ENCODE measurements at places on chromosomes 7 and 10.

GRCh38 chr10:69878038-69878437, 76.3 kb downstream of the COL13A1 start:
- DNase-seq: no peak

DNA sequence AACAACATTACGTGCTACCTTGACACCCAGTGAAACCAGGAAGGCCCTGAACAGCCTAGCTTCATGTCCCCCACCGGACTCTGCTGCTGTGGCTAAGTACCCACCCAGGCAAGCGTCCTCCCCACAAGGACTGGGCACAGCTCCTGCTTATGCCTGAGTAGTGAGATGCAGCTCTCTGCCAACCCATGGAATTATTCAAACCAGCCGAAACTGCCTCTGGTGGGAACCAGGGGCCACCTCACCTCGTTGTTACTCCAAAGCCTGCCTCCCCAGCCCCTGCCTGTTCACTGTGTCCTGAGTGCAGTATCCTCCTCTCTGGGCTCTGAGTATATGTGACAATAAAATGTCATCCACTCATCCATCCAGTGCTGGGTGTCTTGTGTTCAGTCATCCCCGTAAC, 52.4 kb downstream of the CAMK2B start:
- no peak for DNase-seq

- no peak for DNase-seq
Measured at GRCh38 chr10:45427262-45427969, 53.4 kb downstream of the ALOX5 start.

DNA sequence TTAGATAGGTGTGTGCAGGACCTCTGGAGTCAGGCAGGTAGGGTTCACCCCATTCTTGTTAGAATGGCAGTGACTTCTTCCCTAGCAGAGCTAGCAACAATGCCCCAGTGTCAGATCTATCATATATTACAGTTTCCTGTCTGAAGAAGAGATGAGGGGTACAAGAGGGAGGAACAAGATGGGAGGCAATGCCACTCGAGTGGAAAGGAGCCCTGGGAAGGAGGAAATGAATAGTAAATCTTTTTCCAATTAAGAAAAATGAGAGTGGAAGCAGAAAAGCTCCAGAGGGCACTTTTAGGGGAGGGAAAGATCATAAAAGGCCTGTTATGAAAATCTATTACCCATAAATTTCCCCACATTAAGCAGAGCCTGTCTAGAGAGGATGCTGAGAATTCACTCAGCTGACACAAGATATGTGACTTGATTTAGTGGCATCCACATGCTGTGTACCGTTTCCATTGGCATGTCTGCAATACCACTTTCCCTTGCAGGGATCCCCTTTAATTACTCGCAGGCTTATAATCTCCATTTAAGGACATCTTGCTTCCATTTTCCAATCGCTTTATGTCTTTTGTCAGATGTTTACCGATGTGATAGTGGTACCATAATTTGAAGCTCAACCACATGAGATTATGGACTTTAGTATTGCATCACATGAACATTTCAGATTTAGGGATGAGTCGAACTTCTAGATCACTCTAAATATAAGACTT, 70.0 kb upstream of the AGBL3 start:
- no peak for DNase-seq

GRCh38 chr7:84975586-84976185, 211.2 kb downstream of the SEMA3D start:
- DNase-seq: no peak

GRCh38 chr7:144508702-144509101, 105.2 kb upstream of the NOBOX start:
- DNase-seq: no peak

DNA sequence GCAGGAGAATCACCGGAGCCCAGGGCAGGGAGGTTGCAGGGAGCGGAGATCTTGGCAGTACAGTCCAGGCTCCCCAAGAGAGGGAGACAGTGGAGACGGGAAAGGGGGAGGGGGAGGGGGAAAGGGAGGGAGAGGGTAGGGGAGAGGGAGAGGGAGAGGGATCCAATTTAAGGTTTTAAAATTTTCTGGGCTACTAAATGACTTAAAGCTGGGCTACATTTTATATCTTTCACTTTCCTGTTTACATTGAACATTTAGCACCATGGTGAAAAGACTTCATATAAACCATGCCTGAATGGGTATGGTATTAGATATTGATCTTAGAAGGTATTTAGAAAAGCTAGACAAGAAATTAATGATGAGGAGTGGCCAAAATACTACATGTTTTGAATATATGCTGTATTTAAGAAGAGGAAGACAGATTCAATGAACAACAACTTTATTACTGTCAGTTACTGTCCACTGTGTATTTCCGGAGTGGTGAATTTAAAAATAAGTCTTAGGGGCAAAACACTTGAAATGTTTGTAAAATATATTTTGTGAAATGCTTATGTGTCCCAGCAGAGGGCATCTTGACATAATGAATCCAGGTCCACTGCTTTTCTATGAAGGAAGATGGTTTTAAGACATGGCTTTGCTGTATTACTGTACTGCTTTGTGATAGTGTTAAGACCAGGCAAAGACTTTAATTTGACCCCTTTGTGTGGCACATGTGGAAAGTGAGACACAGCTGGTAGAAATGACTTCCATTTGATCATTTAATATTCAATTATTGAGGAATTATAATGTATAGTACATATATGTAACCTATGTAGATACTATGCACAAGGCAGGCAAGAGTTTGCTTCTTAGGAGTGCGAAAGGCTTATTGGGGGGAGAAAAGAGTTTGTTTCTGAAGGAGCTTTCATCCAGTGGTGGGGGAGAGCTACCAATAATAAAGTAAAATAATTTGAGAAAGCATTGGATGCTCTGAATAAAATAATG, 52.8 kb downstream of the NRF1 start:
- no peak for DNase-seq

- no peak for DNase-seq
Measured at GRCh38 chr10:107561136-107561650, 396.7 kb upstream of the SORCS1 start.

GRCh38 chr10:97200616-97201015, 14.9 kb upstream of the SLIT1 start:
- no peak for DNase-seq

- DNase-seq: no peak
Measured at GRCh38 chr7:20030417-20030816, 186.8 kb downstream of the MACC1 start.

DNA sequence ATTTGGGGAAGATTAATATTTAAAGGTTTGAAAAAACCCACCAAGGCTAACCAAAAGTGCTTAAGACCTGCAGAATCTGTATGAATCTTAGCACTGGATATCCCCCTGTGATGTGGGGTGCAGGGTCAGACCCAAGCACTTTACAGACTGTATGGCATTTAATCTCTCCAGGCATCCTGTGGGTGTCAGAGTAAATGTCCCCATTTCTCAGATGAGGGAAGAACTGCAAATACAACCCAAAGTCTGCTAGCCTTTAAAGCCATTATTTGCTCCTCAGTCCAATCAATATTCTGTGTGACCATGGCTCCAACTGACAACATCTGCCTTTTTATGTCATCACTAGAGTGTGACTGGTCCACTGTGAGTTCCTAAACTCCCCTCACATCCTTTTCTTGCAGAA, 10.0 kb upstream of the MBL2 start:
- no peak for DNase-seq

- no peak for DNase-seq
Measured at GRCh38 chr10:110966146-110966545, 46.7 kb downstream of the SHOC2 start.

DNA sequence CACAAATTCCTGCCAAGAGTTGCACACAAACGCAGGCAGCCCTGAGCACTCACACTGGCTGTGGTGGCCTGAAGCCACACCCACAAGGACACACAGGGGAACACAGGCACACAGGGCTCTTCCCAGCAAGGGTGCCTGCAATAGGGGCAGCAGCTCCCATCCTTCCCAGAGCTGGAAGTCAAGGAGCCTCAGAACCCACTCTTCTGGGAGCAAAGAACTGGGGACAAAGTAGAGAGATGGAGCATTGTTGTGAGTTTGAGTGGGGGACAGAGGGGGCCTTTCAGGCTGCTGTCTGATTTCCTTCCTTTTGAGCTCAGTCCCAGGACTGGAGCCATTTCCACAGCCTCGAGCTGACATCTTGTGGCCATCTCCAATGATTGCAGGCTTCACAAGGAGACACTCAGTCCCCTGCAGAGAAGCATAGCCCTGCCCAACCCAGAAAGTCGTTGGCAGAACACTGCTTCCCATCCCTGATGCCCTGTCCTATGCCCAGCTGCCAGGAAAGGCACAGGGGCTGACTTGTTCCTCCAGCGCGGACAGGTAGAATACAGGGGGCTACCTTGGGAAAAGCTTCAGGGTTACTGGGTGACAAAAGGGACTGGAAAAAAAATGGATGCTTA, 34.4 kb upstream of the SLF2 start:
- peak; percentile 14 for DNase-seq

DNA sequence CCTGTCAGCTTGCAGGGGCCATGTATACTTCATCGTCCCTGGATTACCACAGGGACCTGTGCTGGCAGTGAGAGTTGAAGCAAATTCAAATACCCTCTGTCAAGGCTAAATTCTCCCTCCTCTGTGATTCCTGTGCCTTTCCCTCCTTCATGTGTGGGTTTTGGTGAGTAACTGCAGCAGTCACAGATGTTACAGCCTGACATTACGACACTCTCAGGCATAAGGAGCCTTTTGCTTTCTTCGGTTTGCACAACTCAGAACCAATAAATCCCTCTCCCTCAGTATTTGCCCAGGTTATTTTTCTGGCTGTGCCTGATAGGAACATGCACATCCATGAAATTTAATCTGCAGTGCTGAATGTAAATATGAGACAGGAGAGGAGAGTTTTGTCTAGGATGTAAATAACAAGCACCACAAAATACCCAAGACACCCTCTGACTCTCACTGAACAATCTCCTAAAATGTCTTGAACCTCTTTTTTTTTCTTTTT, 997.2 kb upstream of the GHITM start:
- no peak for DNase-seq

- no peak for DNase-seq
Measured at GRCh38 chr10:44233561-44234482, 151.1 kb downstream of the CXCL12 start.

DNA sequence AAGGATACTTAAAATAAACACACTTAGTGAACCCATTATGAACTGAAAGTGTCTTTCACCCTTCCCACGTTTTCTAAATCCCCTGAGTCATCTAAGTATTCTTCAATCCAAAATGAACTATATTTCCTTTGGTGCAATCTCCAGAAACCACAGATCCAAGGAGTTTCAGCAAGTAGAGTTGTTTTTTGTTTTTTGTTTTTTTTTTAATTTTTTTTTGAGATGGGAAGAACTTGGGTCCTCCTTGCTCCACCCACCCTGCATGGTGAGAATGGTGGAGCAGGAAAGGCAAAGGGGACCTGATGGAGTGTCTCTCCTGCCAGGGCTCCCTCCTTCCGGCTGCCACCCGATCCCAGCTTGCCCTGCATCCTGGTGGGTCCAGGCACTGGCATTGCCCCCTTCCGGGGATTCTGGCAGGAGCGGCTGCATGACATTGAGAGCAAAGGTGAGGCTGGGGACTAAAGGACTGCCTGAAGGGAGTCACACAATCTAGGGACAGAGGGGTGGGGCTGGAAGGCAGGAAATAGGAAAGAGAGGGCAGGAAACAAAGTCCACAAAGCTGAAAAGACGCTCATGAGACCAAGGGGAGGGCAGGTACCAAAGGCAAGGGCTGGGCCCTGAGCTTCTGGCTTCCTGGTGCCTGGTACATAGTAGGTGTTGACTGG, 12.1 kb downstream of the ATG9B start:
- no peak for DNase-seq

DNA sequence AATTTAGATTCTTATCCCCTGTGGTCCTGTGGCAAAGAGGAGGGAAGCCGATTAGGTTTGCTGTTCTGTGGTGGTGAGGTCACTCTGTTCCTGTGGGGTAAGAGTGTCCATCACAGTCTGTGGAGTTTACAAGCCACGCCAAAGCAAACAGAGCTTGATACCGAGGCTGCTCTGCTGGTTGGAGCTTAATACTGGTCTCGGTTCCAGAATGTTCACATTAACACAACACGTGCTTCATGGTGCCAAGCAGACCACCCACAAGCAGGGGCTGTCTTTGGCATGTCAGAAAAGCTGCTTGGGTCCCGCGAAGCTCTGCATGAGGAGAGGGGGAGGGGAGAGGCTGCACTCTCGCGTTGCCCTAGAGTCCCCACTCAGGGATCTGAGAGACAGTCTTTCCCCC, 47.5 kb downstream of the DNAJB6 start:
- DNase-seq: no peak

DNA sequence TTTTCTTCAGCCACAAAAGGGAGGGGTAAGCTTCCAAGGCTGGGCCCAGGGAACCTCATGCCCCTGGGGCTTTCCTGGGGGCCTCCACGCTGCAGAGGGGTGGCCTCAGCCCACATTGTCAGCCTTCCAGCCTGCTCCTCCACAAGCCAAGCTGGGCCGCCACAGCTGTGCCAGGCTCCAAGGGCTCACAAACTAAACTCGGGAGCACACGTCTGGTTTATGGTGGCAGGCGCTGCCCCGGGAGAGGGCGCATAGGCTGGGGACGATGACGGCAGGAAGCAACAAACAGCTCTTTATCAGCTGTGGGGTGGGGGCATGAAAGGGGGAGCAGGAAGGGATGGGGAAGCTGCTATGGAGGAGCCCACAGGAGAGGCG, 6.3 kb upstream of the CDH23 start:
- no peak for DNase-seq

DNA sequence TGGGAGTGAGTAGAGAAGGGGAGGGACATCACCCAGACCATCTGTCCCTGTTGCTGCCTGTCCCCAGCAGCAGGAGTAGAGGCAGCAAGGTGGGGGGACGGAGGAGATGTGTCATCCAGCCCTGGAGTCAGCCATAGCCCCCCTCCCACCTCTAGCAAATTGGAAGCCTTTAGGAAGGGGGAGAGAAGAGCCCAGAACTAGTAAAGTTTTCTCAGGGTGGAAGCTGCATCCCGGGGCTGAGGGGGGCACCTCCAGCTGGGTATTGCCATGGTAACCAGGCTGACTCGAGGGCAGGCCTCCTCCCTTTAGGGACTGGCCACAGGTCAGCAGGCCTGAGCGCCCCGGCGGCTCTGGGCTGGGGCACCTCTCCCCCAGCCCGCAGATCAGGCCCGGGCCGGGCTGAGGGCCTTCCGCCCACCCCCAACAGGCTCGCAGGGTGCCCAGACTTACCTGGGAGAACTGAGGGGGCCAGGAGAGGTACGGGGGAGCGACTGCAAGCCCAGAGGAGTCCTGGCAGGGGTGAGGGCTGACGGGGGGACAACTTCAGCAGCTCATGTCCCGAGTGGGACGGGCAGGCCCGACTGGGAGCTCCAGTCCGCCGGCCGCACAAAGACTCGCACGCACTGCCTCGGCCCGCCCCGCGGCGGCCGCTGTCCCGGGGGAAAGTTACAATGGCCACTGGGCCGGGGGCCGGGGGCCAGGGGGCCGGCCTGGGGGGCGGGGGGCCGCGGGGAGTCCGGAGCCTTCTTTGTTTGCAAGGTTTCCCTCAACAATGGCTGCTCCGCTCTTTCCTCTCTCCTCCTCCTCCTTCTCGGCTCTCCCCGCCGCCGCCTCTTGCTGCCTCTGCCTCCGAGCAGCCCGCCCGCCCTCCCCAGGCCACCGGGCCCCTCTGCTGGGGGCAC, 6.0 kb downstream of the LDB1 start:
- no peak for DNase-seq

GRCh38 chr10:96406091-96406490, 47.3 kb upstream of the OPALIN start:
- no peak for DNase-seq

- DNase-seq: no peak
Measured at GRCh38 chr7:5456409-5456808, 32.8 kb upstream of the TNRC18 start.

All from activated CD4-positive, alpha-beta T cell treated with anti-CD3 and anti-CD28 coated beads for 24 hours (primary cell).